ENCODE measurements at places on chromosomes 4 and X. TPM values are rescaled to one million over a fixed set of nuclear protein-coding genes. Genes with fewer than 3 reads are reported as not detected.

DNA sequence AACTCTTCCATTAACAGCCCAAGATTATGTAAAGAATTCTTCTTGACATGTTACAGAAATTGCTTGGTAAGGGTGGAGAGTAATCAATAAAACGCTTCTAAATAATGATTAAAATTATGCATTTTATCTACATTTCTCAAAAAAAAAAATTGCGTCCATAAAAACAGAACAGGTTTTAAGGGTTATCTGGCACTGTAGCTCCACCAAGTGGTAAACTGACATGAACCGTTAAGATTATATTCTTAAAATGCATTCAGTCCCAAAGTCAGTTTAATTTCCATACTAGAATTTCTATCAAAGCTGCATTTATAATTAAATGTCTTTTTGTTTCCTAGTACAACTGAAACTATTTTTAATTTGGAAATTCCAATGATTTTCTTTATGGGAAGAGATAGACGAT lies 214.0 kb upstream of the UGT8 start:
- no peak for DNase-seq

Gene SORBS2
- 1,779 TPM for total RNA-seq

Gene MAGEA9
- not detected for total RNA-seq

Gene ELK1
- total RNA-seq: 38.2 TPM

Gene DNAAF6
- total RNA-seq: not detected

Gene SERPINA7
- total RNA-seq: not detected

DNA sequence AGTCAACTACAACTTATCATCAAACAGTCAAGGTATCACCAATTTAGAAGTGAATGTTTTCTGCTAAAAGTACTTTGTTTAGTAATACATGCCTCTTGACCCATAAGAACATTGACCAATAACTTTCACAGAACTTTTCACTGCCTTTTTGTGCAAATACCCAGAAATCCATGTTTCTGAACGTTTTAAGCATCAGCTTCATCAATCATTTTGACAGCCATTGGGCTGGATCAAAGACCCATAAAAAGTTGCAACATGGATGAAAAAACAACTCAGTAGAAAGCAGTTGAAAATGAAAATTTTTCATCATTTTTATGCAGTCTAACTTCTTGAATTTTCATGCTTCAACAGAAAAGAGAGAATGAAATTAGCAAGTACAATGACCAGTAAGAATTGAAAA lies 466.7 kb downstream of the TRAM1L1 start:
- no peak for DNase-seq

DNA sequence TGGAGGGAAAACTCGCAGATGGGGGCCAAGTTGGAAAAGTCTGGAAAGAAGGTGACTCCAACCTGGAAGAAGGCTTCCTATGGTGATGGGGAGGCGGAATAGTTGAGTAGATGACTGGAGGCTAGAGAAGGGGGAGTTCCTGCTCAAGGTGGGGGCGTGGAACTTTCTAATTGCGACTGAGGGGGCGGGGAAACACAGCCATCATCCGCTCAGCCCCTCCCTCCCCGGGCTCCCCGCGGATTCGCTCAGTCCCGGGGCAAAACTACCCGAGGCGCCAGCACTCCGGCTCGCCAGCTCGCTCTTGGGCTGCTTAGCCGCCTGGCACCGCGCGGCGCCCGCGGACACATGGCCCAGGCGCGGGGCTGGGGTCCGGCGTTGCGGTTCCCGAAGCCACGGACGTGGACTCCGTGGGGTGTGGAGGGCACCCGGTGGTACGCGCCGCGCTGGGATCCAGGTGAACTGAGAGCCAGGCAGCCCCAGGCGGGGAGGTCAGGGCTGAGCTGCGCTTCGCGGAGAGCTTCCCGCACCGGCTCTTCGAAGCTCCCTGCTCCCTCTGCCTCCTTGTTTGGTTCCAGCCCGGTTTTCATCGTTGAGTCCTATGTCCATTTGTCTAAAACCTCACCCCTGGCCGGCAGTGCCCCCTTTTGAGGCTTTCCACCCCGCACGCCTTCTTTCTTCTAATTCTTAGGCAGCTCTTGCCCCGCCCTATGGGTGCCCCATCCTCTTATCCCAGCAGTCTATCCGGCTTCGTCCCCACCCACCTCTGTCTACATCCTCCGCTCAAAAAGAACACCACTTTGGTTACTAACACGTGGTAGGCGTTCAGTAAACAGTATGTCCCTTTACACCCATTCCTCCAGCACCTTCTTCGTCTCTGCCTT lies 38.9 kb downstream of the STARD8 start:
- DNase-seq: peak; percentile 83

DNA sequence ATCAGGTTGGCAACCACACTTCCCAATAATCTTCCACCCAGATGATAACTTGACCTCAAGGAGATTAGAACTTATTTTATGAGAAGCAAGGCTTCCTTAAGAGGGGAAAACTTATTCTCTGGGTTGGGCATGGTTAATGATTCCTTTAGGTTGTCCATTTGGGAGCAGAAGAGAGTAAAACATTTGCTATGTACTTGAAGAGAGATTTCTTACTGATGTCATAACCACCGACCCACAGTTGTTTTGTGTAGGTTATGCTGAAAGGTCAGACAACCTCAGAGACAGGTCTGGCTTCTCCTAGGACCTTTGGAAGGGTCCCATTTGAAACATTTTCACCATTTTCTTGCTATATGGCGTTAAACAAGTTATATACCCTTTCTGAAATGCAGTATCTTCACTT lies 56.1 kb downstream of the FAM114A1 start:
- no peak for DNase-seq

GRCh38 chr4:110851989-110852388 lies 229.1 kb upstream of the PITX2 start:
- no peak for DNase-seq

DNA sequence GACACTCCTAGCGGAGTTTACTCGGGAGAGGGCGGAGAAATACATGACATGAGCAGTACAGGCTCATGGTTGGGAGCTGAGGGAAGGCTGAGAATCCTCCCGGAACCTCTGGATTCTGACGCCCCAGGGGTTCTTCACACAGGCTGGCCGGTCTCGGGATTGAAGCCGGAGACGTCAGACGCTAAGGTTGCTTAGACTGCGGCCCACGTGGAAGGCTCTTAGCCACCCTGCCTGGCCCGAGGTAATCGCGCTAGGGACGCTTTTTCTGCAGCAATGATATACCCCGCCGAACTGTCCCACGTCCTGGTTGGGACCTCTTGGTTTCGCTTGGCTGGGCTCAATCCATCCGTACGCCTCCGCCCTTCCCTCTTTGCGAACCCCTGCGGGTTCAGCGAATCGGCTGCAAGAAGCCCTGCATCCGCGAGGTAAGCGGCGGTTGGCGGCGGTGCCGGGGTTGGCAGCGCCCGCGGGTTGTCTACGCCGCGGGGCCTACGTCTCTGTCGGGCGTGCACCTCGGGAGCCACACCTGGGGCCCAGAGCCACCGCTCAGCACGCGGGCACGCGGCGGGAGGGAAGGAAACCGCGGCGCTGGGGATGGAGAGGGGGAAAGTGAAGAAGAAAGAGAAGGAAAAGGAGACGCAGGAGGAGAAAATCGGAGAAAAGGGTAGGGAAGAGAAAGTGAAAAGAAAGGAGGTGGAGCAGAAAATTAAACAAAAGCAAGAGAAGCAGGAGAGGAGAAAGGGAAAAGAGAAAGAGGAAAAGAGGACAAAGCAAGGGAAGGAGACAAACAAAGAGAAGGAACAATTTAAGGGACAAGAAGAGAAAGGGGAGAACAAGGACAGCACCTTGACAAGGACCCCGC lies at the start of gene ARL9:
Gene ARL9 (plus strand): TSS at position 523 of the 862 bp plus-strand sequence. CDS start 72 bp downstream, at position 595.
- DNase-seq: peak; percentile 79

- no peak for DNase-seq
Measured at GRCh38 chrX:111736571-111736970, 55.6 kb downstream of the ALG13 start.

Measured in cardiac septum (tissue), 1 donor.